ENCODE measurements at places on chromosomes 7 and 10.

- no peak for DNase-seq
These were observed 19.7 kb downstream of the DNAJC12 start for GRCh38 chr10:67818323-67818722.

DNA sequence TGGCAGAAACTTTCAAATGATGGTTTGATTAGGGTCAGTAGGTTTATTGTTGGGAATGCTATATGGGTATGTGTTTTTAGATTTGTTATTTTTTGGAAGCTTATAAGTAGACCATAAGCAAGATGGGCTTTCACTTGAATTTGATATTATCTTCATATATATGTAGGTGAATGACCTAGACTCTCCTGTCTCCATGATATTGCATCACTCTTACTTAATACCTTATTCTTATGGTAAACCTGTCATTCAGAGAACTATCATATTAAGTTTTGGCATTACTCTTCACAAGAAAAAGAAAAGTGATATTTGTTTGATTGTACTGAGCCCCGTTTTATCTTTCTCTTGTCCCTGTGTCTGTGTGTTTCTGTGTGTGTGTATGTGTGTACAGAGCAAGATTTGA is 17.3 kb downstream of the HSPA14 start:
- no peak for DNase-seq

GRCh38 chr7:39084349-39084748 is 106.6 kb downstream of the POU6F2 start:
- DNase-seq = no peak

DNA sequence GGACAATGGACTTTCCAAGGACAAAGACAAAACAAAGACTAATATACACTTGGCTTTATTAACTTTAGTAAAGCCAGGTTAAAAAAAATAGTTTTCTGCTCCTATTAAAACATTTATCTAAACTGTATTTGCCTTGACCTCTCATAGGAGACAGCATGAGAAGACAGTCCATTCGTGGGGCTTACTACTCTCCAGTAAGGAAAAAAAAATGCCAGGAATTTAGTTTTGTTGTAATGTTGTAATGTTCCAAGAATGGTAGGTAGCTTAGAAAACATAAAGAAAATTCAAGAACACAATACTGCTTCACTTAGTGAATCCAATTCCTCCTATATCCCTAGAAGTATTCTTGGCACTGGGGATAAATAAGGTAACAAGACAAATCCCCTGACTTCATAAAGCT is 81.7 kb downstream of the KMT2C start:
- DNase-seq = no peak

GRCh38 chr10:108560488-108560887 is 1362.8 kb downstream of the XPNPEP1 start:
- DNase-seq = no peak

DNA sequence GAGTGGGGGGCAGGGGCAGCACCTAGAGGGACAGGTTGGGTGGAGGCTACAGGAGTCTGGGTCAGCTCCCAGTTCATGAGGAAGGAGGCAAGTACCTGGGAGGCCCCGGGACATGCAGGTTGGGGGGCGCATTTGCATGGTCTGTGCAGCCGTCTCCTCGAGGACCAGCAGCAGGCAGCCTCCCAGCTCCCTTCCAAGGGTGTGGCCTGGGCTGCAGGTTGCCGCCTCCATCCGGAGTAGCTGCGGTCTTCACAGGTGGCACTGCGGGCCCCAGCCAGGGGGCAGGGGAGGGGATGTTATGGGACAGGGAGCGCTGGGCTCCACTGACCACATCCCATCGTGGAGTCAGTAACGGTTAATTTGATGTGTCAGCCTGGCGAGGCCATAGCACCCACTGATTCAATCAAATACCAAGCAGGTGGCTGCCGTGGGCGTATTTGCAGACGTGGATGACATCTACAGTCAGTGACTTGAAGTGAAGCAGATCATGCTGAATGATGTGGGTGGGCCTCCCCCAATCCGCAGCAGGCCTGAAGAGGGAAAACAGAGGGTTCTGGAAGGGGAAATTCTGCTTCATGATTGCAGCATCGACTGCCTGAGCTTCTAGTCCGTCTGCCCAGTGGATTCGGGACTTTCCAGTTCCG is 81.6 kb downstream of the PRKAG2 start:
- DNase-seq = peak; percentile 27

GRCh38 chr7:25985196-25985595 is 166.8 kb upstream of the NFE2L3 start:
- DNase-seq = no peak
